ENCODE measurements at places on chromosomes 11 and 22.

GRCh38 chr11:9669954-9670353 lies 6.1 kb downstream of the SWAP70 start:
- no peak for DNase-seq

- DNase-seq, result peak; percentile 85
These were observed 18.6 kb upstream of the SCN2B start for GRCh38 chr11:118194835-118195627.

DNA sequence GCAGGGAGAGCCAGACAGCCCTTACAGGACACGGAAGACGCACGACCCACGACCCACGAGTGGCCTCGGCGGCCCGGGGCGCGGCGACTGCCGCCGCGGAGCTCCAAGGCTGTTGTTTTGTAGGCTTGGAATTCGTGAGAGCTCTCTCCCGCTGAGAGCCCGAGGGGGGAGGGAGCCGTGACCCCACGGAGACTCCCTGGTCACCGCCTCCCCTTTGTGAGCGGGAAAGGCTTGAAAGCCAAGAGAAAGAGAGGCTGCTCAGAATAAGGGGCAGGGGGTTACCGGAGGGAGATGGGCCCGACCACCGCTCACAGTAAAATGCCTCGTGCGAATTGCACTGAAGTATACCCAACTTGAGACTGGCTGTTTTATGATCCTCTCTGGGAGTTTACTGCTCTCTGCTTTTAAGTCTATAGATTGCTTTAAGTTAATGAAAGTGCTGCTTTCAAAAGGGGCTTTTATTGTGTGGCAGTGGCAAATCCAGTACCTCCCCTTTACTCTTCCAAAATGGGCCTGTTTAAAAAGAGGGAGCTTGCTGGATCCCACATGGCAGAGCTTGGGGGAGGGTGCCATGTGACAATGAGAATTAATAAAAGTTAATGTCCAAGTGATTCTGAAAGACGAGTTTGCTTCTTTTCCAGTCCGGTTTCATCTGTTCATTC lies 2.9 kb downstream of the PKNOX2 start:
- DNase-seq, result no peak

DNA sequence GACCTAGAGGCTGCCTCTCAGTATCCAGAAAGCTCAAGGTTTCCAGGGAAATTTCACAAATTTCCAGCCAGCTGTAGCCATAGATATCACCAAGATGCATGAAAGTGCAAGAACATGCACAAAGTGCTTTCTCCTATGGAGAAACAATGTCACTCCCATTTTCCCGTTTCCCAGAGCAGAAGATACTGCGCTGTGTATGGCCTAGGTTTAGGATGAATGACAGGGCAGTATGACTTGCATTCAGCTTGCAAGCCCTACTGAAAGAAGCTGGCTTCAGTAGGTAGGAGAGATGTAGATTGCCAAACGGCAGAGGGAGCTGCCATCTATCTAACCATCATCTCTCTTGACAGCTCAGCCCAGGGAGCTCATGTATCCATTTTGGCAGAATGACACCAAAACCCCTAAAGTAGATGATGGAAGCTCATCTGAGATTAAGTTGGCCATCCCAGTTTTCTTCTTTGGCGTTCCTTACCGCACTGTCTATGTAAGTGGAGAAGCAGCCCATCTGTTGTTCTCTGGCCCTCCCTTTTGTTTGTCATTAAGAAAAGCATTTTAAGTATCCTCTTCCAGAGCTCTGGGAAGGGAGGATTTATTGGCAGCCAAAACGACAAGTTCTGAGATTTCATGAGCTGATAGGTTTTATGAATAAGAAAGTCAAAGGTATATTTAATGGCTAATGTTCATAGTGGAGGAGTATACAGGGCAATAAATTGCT lies 4.6 kb downstream of the TECTA start:
- DNase-seq, result no peak

DNA sequence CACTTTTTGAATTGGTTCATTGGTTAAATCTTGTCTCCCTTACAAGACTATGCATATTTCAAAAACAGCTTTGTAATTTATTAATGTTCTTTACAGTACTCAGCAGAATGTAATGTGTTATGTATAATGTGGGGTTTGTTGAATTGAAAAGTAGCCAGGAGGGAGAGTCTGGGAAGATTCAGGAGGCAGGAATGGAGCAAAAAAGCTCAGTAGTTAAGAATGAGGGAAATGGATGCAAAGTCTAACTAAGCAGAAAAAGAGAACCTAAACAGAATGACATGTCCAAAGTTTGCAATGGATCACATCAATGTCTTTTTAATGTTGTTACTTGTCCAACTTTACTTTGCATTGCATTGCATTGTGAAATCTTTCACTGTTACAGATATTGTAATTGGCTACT lies 86.5 kb upstream of the CARD18 start:
- no peak for DNase-seq

GRCh38 chr11:122181893-122182292 lies 65.9 kb upstream of the BLID start:
- no peak for DNase-seq

GRCh38 chr11:31369348-31370329 lies at the start of the genes DCDC1 and DNAJC24:
TSS of gene DCDC1 (minus strand) at chr11:31369739. CDS start at chr11:31328280, 41,459 bp downstream.
TSS of gene DNAJC24 (plus strand) at chr11:31369860. CDS start at chr11:31370749, 889 bp downstream.
- peak; percentile 80 for DNase-seq

GRCh38 chr11:78341841-78342240 lies 75.8 kb downstream of the GAB2 start:
- no peak for DNase-seq

DNA sequence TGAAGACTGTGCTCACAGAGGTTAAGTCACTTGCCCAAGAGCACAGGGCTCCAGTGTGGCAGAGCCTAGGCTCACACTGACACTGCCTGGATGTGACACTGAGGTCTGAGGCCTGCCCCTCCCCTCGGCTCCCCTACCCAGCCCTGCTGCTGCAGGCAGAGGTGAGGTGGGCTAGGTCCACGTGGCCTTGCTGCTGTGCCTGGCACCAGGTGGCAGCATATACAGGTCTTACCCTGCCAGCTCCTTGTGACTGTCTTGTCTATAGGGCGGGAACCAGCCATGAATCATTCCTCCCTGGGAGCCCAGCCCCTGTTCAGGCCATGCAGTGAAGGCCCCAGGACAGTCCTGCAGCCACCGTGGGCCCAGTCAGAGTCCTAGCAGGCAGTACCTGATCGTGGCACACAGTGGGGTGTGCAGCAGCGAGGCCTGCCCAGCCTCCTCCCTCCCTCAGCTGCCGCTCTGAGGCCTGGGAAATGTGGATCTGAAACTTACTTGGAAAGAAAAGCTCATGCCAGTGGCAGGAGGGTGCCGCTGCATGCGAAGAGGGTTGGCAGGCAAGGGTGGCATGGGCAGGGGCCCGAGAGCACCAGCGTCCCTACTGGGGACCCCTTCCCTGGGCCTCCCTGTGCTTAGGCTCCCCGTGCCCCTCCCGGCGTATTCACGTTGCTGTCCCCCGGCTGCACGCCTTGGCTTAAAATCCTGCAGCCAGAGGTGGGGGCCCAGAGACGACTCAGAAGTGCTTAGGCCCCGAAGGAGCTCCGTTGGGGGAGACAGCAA lies 1.2 kb upstream of the CERK start:
- DNase-seq, result no peak

DNA sequence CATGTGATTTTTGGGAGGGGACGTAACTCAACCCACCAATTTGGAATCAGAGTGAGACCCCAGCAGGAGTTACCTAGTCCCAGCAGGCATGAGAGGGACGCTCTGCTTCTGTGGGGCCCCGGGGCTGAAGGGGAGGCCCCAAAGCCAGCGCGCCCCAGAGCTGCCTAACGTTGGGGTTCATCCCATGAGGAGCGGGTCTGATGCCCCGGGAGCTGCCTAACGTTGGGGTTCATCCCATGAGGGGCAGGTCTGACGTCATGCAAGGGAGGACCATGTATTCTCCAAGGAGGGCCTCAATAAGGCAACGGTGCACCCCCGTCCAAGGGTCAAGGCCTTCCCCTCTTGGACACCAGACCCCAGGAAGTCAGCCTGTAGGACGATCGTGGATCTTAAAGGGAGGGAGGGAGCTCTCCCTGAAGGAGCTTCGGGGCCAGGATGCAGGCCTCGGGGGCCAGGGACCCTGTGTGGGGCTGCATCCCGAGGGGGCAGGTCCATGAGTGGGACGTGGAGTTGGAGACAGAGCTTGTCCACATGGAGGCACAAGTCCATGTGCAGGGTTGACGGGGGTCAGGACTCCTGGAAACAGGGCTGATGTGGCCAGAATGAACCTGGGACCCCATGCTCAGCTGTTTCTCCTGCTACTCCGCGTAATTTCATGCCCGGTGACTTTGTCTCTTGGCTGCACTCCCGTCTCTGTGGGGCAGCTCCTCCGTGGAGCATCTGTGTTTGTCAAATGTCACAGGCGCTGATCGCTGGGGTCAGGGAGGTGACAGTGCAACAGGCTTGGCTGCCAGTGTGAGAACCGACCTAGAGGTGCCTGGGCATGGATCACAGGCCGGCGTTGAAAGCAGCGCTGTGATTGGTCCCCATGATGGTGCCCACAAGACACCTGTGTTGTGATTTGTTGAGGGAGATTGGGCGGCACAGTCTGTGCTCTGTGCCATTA lies 1029.1 kb downstream of the BRD1 start:
- DNase-seq, result no peak

- no peak for DNase-seq
These were observed 153.3 kb downstream of the EFCAB6 start for GRCh38 chr22:43658823-43659222.

DNA sequence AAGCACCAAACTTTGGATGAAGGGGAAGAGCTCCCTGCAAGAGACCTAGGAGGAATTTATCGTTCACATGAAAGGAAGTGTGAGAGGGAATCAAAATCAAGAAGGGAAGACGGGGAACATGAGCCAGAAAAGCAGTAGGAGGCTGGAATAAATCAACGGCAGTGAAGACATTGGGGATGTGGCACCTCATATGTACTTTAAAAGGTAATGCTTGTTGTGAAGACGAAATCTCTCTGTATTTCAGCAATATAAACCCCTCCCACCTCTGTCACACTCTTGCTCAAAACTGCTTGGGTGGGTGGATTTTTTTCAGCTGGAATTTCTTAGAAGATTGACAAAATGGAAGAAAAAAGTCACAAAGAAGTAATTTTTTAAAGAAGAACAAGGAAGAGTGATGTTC lies 243.5 kb downstream of the BUD13 start:
- no peak for DNase-seq

GRCh38 chr22:21710156-21710555 lies 25.4 kb downstream of the YPEL1 start:
- no peak for DNase-seq

DNA sequence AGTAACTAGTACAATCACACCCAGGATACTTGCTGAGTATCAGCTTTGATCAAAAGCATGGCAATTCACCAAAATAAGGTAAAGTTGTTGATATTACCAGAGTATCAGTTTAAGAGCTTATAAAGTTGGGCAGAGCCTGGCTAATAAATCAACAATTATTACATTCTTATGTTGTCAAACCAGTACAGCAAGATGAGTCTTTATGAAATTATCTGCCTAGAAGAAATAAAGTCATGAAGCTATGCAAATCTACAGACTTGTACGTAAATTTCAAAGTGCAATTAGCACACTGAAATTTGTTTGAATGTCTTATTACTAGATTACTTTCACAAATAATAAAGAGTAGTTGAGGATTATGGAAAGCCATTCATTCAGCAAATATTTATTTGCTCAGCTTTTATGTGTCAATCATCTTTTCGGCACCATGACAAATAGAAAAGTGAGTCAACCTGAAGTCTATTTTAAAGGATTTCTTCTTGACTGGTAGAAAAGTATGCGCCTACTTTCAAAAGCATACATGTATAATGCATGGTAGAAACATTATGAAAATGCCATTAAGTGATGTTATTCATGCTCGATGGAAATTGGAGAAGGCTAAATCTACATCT lies 5.0 kb upstream of the ANO3 start:
- DNase-seq, result no peak

DNA sequence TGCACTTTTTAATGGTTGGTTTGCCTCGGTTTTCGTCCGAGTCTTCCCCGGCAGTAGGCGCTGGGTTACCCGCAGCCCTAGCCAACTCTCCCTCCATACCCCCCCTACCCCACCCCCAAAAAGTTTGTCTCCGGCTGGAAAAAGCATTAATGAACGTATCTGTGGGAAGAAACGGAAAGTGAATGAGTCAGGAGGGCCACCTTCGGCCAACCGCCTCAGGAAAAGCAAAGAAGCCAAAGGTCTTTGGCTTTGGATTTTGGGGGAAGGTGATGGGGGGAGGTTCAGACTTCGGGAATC lies 508 bp upstream of the FLI1 start:
- no peak for DNase-seq

DNA sequence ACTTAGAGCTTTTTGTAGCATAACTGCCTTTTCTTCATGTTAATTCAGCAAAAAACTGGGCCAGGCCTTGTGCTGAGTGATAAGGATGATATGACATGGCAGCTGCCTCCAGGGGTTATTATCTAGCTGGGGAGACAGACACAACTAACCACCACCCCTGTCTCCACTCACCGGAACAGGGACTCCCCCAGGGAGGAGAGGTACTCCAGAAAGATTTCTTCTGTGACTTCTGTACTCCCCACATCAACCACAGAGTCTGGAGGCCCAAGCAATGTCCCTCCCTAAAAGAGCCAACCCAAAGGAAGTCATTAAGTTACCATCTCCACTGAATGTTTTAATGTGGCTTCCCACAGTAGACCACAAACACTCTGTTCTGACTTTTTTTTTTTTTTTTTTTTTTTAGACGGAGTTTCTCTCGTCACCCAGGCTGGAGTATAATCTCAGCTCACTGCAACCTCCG lies 14.3 kb upstream of the PMM1 start:
- DNase-seq, result no peak

DNA sequence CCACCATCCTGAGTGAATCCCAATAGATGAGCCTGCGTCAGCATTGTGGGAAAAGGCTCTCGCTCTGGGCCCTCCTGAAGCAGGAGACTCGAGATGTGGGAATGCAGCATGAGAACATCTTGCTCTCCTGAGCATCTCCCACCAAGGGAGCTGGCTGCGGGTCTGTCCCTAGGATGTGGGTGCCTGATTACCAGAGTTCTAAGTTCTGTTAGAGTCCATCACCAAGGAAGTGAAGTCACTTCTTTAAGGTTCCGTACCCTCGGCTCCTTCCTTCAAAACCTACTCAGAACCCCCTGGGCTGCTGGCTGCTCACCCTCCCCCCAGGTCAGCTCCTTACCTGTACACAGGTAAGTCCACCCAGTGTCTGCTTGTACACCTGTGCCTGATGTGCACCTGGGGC lies 100.5 kb upstream of the IGLL5 start:
- DNase-seq, result no peak

- DNase-seq, result peak; percentile 34
These were observed 12.3 kb downstream of the STARD10 start for GRCh38 chr11:72781313-72782080.

GRCh38 chr22:29255064-29255621 lies 12.6 kb downstream of the RHBDD3 start:
- no peak for DNase-seq

- no peak for DNase-seq
These were observed 12.9 kb downstream of the TMEM132A start for GRCh38 chr11:60937144-60937527.

DNA sequence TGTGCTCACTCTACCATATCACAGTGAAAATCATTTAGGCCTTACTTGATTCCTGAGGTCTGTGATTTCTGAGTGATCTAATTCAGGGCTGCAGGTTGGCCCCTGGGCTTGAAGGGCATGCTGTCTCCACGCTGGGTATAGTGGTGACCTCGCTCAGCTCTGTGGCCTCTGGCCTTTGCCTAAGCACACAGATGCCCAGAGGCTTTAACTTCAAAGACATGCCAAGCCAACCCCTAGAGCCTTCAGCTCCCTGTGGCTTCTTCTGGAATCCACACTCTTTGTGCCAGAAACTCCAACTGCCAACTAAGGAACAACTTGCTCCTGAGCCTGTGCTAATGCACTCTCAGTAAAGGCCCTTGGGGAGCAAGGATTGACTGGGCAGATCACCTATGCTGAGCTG lies 232.6 kb upstream of the MPPED2 start:
- no peak for DNase-seq

GRCh38 chr11:94785509-94785908 lies 17.4 kb downstream of the AMOTL1 start:
- no peak for DNase-seq

- DNase-seq, result no peak
These were observed 159.4 kb downstream of the MPPED1 start for GRCh38 chr22:43571181-43571580.
